ENCODE measurements at places on chromosomes 13 and 19. TPM values are rescaled to one million over a fixed set of nuclear protein-coding genes. Genes with fewer than 3 reads are reported as not detected.

GRCh38 chr19:47232422-47233211, 1.6 kb upstream of the BBC3 start:
- DNase-seq = no peak

The C5AR2 gene
- total RNA-seq = 0.81 TPM

The DOCK9 gene
- 67.5 TPM for total RNA-seq

The ZNF583 gene
- 5.0 TPM for total RNA-seq

- no peak for DNase-seq
Measured at GRCh38 chr13:112984954-112985802, 16.2 kb downstream of the MCF2L start.

- DNase-seq = no peak
Measured at GRCh38 chr13:114151565-114152284, 19.3 kb upstream of the RASA3 start.

The TMEM190 gene
- total RNA-seq = not detected

GRCh38 chr19:33580645-33581037, 41.1 kb upstream of the CHST8 start:
- DNase-seq = no peak

DNA sequence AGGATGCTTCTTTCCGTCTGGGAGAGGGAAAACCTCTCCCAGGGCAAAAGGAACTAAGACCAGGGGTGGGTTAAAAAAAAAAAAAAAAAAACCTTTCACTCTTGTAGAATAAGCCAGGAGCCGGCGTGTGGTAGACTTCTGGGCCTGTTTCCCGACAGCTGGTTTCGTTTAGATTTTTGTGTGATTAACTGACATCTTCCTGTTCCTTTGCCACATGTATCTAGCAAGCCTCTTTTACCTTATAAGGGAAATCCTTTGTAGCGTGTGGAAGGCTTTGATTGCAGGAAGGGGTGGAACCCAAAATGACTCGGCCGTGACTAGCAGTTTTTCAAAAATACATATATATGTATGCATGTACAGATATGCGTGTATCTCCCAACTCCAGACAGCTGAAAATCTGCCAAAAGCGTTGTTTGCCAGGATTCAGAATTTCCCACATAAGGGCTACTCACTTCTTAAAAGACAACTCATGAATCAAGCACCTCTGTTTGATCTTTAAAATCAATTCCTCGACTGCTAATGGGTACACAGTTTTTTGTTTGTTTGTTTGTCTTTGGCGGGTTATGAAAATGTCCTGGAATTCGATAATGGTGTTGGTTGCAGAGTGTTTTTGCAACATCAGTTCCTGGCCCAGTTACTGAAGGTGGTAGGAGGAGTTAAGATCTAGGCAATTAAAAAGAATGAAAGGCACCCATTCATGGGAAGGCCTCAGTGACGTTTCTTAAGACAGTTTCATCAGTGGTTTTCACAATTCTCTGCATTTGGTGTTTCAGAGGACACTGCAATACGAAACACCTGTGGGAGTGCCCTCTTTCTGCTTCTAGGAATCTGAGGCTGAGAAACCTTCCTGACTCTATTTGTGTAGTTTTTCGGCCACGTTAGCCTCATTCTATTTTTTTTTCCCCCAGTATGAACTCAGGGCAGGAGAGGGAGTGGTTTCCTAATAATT, 2.7 kb downstream of the TPM4 start:
- peak; percentile 76 for DNase-seq

GRCh38 chr13:73767747-73768315, 366.4 kb downstream of the KLF12 start:
- DNase-seq = no peak

- DNase-seq = no peak
Measured at GRCh38 chr13:80083853-80084676, 256.9 kb downstream of the SPRY2 start.

DNA sequence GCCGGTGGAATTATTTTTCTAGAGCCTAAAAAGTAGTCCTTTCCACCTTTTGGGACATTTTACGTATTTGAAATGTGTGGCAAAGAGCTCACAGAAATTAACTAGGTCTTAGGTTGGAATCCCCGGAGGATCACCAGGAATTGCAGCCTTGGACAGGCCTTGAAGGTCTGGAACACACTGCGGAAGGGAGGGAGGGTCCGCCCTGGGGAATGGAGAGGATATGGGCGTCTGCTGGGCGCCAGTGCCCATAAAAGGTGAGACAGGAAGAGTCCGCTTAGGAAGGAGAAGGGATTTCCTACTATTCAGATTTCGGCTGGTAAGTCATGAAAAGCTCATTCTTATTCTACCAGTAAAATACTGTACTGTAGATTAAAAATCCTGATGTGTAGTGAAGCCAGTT, 111.9 kb downstream of the COL4A2 start:
- no peak for DNase-seq

DNA sequence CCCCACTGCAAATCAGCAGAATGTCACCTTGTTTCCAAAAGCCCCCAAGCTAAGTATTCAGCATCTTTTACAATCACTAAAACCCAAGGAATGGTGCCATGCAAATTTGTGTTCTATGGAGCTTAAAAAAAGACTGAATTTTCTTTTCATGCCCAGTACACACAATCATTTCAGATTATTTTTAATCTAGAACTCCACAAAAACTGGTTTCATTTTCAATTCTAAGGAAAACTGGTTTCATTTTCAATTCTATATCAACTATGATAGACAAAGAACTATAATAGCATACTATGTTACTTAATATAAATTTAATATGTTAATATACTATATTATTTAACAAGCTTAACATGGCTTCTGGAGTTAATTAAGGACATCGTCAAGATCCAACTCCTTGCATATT, 88.4 kb upstream of the DOCK9 start:
- DNase-seq = no peak

GRCh38 chr19:13830741-13831536, 35.7 kb downstream of the ZSWIM4 start:
- DNase-seq = no peak

DNA sequence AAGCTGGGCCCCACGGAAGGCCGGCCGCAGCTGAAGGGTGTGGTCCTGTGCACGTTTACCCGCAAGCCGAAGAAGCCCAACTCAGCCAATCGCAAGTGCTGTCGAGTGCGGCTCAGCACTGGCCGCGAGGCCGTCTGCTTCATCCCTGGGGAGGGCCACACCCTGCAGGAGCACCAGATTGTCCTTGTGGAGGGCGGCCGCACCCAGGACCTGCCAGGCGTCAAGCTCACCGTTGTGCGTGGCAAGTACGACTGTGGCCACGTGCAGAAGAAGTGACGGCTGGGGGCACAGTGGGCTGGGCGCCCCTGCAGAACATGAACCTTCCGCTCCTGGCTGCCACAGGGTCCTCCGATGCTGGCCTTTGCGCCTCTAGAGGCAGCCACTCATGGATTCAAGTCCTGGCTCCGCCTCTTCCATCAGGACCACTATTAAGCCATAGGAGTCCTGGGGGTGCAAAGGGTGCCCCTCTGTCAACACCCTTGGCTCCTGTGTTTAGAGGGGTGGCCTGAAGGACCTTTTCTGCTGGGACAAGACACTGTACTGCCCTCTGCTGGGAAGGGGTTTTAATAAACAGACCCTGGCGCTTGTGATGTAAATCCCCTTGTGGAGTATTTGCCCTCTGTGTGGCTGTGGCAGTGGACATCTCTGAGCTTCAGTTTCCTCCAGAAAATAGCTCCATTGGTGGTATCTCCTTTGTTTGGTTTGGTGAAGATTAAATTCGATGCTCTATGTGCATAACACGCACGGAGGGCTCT, 1.9 kb downstream of the MRPS12 start:
- DNase-seq = no peak

- DNase-seq = peak; percentile 98
Measured at GRCh38 chr19:58439576-58440554, at the start of gene ZNF132. TSS of gene ZNF132 (minus strand) at chr19:58440153. CDS start at chr19:58439821, 332 bp downstream.

- DNase-seq = peak; percentile 71
Measured at GRCh38 chr13:44231786-44232516, 141.7 kb upstream of the SERP2 start.

DNA sequence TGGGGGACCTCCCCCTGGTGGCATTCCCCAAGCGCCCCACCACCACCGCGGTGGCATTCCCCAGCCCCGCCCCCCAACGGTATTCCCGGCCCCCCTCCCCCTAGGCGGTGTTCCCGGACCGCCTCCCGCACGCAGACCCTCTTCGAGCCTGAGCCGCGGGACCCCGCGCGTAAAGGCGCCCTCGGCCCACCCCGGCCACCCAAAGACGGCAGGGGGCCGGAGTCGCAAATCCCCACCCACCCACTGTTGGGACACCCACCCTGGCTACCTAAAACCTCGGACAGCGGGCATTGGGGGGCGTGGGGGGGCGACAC, 22.4 kb downstream of the OLFM2 start:
- no peak for DNase-seq

The FCAR gene
- total RNA-seq = 0.65 TPM

GRCh38 chr13:102626928-102627327, 30.1 kb downstream of the TPP2 start:
- no peak for DNase-seq

The MVB12A gene
- 22.6 TPM for total RNA-seq

DNA sequence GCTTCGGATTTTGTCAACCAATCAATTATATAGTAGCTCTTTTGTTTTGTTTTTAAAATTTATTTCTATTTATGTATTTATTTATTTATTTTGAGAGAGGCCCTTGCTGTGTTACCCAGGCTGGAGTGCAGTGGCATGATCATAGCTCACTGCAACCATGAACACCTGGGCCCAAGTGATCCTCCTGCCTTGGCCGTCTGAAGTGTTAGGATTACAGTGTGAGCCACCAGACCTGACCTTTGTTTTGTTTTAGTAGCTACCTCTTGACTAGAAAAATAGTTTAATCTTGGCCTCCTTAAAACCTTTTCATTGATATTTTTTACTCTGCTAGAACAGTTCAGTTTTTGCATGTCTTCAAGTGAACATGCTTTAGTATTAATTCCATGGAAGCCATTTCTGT, 15.1 kb downstream of the GARRE1 start:
- DNase-seq = no peak

The PNMA8C gene
- 0.09 TPM for total RNA-seq

DNA sequence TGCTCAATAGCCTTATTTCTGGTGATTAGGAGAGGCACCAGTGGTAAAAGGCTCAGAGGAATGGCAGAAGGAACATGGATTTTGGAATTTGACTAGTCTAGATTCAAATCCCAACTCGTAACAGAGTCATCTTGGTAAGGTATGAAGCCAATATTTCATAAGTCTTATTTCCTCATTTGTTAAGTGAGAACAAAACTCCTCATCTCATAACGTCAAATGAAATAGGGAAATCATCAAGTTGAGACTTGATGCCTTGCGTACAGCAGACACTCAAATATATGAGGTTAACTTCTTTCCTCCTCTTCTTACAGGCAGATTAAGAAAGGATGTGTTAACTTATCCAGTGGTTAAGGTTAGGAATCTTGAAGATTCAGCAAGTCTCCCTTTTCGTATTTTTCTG, 189.2 kb downstream of the DLEU7 start:
- no peak for DNase-seq

GRCh38 chr13:76884186-76884906, 1.9 kb downstream of the KCTD12 start:
- DNase-seq = peak; percentile 47

GRCh38 chr19:50309396-50310125, 19.6 kb downstream of the KCNC3 start:
- DNase-seq = no peak

- DNase-seq = no peak
Measured at GRCh38 chr13:52961256-52961910, 67.2 kb upstream of the OLFM4 start.

- no peak for DNase-seq
Measured at GRCh38 chr13:55084630-55085029, 2056.0 kb downstream of the OLFM4 start.

GRCh38 chr13:99601535-99601934, 100.3 kb downstream of the TM9SF2 start:
- no peak for DNase-seq

- no peak for DNase-seq
Measured at GRCh38 chr13:59893266-59893665, 270.5 kb downstream of the DIAPH3 start.

The ADGRL1 gene
- total RNA-seq = 23.9 TPM

DNA sequence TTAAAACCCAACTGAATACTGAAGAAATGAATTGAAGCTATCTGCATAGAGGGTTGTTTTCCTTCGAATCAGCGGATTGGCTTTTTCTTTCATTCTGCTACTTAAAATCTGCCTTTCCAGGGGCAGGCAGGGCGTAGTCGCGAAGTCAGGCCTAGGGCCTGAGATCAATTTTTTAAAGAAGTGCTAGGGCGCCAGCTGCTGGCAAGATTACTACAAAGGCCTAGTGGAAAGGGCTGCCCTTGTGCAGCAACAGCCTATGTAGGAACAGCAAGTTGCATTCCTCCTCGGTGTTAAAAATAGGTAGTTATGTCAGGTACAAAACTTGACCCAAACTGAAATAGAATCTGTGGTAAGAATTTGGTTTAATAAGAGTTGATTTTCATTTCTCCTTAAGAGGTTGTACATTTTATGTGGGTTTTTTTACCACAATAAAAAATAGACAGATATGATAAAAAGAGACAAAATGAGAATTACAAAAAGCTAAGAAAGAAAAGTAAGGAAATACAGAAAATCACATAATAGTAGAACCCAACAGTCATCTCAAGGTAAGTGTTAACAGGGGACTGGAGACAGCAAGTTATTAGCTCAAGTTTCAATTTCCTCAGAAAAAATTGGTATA, 9.5 kb upstream of the URAD start:
- DNase-seq = peak; percentile 55

DNA sequence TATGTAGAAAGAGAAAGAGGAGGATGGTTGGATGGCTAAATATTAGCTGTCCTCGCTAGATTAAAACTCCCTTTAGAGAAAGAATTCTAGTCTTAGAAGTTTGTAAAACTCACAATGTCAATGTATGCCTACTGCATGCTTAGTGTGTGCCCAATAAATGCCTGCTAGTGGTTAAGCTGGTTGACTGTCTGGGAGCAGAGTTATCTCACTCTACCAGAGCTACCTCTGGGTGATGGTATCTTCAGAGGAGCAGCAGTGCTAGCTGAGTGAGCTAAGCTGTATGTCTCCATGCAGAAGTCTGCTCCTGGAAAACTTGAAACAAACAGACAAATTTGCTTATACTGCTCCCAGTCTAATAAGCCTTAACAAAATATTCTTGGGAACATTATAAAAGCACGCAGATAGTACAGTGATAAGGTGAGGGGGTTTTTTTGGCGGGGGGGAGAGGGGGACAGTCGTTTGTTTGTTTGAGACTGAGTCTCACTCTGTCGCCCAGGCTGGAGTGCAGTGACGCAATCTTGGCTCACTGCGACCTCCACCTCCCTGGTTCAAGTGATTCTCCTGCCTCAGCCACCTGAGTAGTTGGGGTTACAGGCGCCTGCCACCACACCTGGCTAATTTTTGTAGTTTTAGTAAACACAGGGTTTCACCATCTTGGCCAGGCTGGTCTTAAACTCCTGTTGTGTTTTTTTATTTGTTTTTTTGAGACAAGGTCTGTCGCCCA, 202.8 kb upstream of the TSC22D1 start:
- no peak for DNase-seq

DNA sequence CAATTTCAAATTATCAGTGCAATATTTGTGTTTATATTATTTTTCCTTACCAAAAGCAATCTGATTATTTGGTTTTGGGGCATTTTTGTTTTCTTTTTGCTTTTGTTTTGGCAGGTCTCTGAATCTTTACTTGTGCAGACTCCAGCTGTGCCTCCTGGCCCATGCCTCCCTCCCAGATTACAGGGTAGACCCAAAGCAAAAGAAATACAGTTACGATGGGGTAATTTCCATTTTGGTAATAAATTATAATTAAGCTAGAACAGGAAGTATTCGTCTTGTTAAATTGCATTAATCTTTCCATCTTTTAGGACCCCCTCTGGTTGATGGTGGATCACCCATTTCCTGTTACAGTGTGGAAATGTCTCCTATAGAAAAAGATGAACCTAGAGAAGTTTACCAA, 29.2 kb upstream of the MLNR start:
- no peak for DNase-seq

- DNase-seq = no peak
Measured at GRCh38 chr19:54460230-54461005, 3.2 kb downstream of the LENG9 start.

GRCh38 chr19:55619286-55619685, 5.1 kb downstream of the ZNF784 start:
- DNase-seq = no peak
